ENCODE measurements at places on chromosomes 3 and 15. TPM values are rescaled to one million over a fixed set of nuclear protein-coding genes. Genes with fewer than 3 reads are reported as not detected.

DNA sequence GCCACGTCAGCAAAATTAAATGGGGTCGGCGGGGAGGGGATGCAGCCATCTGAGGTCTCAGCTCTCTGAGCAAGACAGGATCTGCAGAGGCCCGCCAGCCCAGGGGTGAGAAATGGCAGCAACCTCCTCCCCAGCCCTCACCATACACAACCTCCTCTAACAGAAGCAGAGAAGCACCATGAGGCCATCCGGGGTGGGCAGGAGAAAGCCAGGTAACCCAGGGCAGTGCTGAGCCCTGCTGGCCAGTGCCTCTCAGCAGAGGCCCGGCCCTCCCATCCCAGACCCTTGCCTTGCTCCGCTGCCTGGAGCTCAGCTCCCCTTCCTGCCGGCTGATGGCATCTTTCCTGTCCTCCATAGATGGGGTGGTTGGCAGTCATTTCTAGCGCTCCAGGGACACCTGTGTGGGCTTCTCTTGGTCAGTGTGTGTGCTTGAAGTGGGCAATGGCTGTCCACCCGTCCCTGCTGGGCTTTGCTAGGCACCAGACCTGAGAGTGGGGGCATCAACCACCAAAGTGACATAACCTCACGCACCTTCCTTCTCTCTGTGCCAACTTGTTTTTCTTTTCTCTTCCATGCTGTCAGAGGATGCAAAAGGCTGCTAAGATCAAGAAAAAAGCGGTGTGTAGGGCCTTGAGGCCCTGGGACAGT, 175.8 kb downstream of the NSMCE3 start:
- DNase-seq, result peak; percentile 77

DNA sequence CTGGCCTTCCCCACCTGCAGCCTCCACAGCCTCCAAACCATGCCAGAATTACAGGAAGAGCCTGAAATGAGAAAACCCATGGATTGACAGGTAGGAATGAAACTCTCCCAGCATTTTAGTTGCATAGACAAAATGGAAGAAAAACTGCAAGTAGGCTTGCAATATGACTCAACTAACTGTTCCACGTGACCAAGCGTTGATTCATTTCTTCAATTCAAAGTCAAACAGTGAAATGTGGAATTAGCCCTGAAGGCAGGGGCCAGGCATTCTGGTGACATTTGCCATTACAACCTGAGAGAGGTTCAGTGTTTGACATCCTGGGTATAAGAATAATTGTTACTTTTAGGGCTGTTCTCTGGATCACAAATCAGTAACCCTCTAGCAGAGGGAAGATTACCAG, 676.5 kb upstream of the CFAP20DC start:
- DNase-seq, result no peak

Gene BCHE
- 1.6 TPM for total RNA-seq

DNA sequence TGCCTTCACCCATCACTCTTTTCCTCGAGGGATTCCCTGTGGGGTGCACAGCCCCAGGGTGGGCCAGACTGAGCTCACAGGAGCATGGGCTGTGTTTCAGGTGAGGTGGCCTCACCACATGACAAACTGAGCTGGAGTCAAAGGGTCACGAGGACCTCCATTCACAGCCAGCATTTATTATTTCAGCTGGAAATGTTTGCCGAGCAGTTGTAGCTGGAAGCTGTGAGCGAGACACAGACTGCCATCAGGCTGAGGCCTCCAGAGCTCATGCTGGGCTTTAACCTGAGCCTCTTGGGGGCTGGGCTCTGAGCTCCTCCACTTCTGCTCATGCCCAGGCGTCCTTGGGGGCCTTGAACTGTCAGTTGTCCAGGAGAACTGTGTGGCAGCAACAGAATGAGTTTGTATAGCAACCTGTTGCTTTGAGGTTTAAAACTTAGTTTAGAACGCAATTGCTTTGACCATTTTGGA, 57.5 kb downstream of the FLNB start:
- no peak for DNase-seq

Gene KIF7
- 13.9 TPM for total RNA-seq

GRCh38 chr3:126342991-126343648, 14.1 kb downstream of the KLF15 start:
- DNase-seq, result peak; percentile 75

GRCh38 chr3:38130631-38131065, 6.3 kb downstream of the ACAA1 start:
- DNase-seq, result no peak

DNA sequence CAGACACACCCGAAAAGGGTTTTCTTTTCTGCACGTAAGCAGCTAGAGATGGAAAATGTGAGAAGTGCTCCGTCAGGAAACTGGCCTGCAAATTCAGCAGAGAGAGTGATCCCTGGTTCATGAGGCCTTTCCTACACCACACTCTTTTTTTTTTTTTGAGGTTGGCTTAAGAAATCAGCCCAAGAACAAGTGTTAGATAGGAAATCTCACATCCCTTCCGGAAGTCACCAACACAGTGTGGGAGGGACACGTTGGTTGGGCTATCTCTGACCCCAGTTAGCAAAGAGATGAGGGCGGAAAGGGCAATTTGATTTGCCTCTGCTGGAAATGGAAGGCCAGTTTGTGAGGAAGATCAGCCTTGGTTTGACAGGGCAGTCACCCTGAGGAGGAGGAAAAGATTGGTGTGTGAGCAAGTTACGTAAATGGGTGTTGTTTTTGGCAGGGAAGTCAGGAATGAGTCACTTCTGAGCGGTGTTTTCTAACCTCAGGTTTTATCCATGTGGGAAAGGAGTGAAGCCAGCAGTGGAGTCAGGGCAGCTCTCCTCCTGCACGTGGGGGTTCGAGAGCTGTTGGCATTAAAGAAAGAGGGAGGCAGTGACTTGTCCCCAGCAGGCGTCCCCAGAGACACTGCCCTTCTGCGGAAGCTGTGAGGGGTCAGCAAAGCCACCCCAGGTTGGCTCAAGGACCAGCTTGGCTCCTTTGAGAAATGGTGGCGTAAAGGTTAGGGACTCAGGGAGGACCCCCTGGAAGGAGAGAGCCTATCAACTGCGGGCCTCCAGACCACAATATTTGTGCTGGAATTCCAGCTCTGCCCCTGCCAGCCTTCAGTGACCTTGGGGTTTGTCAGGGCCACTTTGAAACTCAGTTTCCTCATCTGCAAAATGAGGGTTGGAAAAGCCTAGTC, 237.6 kb upstream of the BHLHE40 start:
- no peak for DNase-seq

DNA sequence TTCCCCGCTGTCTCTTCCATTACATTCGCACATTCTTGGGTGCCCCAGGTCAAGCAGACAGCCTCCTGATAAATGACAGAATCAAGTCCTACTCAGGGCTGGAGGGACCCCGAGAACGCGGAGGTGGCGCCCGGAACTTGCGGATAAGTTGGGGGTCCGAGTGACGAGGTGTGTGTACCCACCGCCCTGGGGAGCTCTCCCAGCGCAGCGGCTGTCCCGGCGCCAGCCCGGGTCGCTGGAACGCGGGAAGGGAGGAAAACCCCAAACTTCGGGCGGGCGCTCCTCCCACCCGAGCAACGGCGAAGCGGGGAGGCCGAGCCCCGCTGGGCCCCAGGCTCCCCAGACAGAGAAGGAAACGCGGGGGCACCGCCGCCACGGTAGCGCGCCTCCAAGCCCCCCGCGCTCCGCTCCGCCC, 550 bp downstream of the CLN6 start:
- peak; percentile 64 for DNase-seq

- no peak for DNase-seq
Observed at GRCh38 chr3:30473374-30474051, 132.9 kb upstream of the TGFBR2 start.

GRCh38 chr3:134600206-134600605, 50.6 kb downstream of the KY start:
- no peak for DNase-seq

DNA sequence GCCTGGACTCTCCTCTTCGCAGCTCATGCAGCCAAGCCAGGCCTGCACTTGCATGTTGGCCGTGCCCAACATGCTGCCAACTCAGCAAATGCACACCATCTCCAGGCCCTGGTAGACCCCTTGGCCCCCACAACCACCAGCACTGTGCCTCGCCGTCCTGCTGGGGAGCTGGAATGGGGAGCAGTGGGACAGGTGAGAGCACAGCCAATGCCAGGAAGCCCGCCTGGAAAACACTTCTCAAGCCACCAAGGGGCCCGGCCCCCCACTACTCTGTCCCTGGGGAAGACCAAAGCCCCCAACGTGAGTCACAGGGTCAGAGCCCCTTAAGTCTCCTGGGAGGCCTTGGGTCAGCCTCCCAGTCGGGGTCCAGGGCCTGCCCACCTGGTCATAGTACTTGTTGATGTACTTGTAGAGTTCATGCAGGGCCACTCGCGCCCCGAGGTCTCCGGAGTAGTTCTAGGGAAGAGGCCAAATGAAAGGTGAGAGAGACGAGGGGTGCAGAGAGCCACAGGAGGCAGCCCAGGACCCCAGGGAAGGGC, 24.5 kb downstream of the PLXNB1 start:
- DNase-seq, result no peak

Gene PLCL2
- total RNA-seq, result 0.85 TPM

- DNase-seq, result no peak
Observed at GRCh38 chr3:11898611-11899325, 52.1 kb upstream of the TAMM41 start.

Gene LRRC2
- total RNA-seq, result 2.2 TPM

GRCh38 chr3:50687127-50687751, 12.5 kb downstream of the DOCK3 start:
- DNase-seq, result no peak

DNA sequence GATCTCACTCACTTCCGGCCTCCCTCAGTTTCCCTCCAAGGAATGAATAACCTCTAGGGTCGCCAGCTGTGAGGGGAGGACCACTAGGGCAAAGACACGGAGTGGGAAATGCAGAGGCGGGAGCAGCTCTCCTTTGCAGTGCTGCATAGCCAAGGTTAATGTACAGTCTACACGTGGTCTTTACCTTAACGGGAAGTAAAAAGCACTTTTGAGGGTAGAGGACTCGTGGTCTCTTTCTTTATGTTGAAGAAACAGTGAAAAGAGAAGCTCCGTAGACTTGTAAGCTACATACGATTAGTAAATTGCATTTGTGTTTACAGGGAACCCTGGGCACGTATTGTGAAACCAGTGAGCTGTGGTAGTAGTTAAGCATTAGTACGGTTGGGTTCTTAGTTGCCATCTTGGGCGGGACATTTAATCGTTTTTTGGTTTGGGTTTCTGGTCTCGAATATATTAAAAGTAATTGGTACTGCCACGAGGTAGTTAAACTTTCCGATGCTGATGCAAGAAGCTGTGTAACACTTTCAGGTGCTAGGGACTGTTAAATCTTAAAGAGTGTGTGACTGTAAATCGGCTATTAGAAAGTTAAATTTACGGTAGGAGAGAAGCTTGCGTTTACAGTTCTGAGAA, 828 bp downstream of the U2SURP start:
- no peak for DNase-seq

- no peak for DNase-seq
Observed at GRCh38 chr15:52559575-52559974, 9.3 kb downstream of the ARPP19 start.

Gene SLC4A7
- total RNA-seq, result 67.4 TPM

Gene GPR149
- not detected for total RNA-seq

Gene CHCHD4
- 6.1 TPM for total RNA-seq

DNA sequence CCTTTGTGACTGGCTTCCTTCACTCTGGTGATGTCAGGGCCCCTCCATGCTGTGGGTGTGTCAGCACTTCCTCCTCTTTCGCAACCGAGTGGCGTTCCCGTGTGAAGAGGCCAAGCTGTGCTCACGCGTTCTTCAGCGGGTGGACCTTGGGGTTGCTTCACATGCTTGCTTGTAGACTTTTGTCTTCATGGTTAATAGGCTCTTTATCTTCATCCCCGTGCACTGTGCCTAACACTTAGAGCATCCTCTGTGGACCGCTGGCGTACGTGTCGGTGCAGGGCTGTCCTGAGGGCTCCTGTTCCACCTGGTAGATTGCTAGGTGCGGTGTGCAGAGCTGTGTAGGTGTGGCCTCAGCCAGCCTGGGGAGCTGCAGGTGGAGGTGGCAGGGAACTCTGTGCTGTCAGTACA, 182.3 kb downstream of the OR4M2 start:
- no peak for DNase-seq

Gene RTP1
- not detected for total RNA-seq

Gene ZNF80
- total RNA-seq, result not detected

- peak; percentile 41 for DNase-seq
Observed at GRCh38 chr15:66072616-66073361, 180.8 kb downstream of the MEGF11 start.

DNA sequence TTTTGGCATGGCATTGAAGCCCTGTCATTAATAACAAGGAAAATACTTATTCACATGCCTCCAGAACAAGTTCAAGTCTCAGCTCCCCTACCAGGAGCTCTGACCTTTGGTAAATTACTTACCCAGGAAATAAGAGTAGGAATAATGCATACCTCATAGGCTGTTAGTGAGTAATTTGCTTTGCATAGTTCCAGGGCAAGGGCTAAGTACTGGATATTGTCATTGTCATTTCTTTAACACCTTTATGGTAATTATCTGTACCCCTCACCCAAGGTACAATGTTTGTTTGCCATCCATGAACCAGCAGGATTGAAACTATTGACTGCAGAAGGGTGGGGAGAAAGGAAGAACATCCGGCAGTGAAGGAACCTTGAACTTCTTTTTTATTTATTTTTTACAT, 148.5 kb downstream of the SOX2 start:
- no peak for DNase-seq

GRCh38 chr3:135878501-135878900, 87.0 kb upstream of the PPP2R3A start:
- no peak for DNase-seq

Gene HTD2
- total RNA-seq, result 7.2 TPM

GRCh38 chr15:57323806-57324589, 52.3 kb upstream of the CGNL1 start:
- DNase-seq, result peak; percentile 30

DNA sequence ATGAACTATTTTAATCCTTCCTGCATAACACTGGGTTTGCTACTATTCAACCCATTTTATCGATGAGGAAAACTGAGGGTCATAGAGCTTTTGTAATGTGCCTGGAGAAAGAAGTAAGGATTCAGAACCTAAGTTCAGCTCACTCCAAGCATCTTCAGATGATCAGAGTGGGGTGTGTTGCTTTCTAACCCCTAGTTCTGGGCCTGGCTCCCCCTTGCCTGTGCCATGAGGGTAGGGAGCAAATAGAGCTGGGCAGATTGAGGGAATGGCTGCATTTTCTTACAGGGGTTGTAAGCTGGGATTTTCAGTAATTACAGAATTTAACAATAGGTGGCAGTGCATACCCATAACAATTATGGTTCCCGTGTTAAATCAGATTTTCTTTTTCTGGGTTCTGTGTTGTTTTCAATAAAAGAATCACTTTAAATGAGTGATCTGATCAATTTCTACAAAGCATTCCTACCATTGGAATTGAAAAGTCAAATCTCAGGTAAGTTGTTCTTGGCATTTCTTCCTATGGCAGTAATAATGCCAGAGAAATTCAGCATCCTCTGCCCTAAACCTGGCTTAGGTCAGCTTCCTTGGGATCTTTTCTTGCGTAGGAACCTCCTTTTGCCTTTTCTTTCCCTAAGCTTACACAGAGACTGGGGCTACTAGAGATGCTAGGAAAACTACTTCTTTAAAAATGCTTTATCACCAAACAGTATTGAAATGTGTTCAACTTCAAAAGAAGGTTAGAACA, 103.8 kb upstream of the IL12A start:
- DNase-seq, result no peak

DNA sequence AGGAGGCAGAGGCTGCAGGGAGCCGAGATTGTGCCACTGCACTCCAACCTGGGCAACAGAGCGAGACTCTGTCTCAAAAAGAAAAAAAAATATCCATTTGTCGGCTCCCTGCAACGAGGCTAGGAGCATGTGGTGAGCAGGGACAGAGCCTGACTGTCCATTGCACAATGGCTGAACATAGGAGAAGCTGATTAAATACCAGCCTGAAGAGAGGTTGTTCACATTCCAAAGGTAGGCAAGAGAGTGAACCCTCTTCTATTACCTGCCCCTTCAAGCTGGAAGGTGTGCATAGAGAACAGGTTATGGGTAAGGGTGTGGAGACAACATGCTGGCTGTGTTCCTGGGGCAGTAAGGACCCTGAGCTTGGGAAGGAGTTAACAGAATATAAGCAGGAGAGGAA, 78.7 kb downstream of the DAPK2 start:
- DNase-seq, result no peak
